NK-92 treated with Interleukin-12 subunit alpha and Interleukin-12 subunit beta, amount 100 ng/mL, for 24 hours (cell line): ENCODE measurements at places on chromosomes 12 and 14.

GRCh38 chr12:9925705-9926393 lies 6.3 kb downstream of the CLEC2A start:
- no peak for DNase-seq

GRCh38 chr14:91770185-91770584 lies 38.3 kb upstream of the CATSPERB start:
- DNase-seq, result no peak

- no peak for DNase-seq
Measured at GRCh38 chr12:94258593-94258992, 110.2 kb downstream of the PLXNC1 start.

DNA sequence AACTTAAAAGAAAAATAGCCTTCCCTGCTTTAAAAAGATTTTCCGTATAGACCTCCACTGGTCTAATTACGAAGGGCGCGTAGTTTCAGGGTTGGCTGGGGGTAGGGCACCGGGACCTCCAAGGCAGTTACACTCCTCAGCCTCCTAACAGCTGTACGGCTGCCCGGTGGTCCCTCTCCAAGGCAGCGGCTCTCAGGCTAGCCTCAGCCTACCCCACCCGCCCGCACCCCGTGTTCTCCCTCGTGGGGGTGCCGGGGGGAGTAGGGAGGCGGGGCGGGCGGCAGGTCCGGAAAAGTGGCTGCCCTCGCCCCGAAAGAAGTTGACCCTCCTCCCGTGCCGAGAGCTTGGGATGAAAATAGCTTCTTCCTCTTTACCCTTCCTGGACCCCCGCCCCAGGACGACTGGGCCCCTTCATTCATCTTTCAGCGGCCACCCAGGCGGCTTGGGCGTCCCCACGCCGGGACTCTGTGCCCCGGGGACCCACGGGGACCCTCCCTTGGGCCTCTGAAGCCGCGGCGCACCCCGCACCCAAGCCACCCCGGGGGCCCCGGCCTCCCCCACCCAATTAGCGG lies 991 bp upstream of the RCOR1 start:
- DNase-seq, result no peak

- no peak for DNase-seq
Measured at GRCh38 chr12:67460388-67460787, 188.2 kb upstream of the DYRK2 start.

DNA sequence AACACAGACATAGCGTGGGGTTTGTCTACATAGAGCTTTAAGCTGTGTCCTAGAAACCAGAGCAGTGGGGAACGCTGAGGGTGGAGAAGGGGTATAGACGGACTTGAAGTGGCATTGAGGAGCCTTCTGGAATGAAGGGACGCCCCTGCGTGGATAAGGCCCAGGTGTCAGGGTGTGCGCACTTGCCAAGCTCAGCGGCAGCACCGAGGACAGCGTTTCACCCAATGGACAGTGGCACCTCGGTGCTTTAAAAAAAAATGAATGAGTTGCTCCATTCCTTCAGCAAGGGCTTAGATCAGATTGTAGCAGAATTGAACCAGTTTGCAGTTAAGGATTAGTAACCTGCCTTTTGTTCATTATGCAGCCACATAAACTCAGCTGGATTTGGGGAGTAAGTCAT lies 33.6 kb upstream of the MMP17 start:
- no peak for DNase-seq

- DNase-seq, result no peak
Measured at GRCh38 chr12:131711551-131712205, 788 bp downstream of the SFSWAP start.

DNA sequence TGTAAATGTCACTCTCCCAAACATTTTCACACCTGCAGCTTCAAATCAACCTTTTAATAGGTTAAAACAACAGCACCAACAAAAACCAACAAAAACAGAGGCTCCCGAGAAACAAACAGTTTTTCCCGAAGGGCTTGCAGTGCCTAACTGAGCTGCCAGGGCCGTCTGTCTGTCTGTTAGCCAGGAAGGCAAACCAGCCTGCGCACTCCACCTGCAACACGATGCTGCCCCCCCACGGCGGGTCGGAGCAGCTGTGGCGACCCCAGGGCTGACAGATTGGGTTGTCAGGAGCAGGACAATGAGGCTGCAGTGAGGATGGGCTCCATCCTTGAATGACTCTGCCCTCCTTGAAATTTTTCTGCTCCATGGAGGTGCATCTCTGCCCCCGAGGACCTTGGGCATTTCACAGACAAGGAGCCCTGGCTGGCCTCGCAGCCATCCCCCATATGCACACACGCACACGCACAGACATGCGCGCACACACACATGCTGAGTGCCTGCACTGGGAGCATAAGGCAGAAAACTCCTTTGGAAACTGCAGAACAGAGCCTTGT lies 2.6 kb downstream of the RTL1 start:
- no peak for DNase-seq

- DNase-seq, result no peak
Measured at GRCh38 chr14:43438056-43438455, 1069.0 kb downstream of the FSCB start.

DNA sequence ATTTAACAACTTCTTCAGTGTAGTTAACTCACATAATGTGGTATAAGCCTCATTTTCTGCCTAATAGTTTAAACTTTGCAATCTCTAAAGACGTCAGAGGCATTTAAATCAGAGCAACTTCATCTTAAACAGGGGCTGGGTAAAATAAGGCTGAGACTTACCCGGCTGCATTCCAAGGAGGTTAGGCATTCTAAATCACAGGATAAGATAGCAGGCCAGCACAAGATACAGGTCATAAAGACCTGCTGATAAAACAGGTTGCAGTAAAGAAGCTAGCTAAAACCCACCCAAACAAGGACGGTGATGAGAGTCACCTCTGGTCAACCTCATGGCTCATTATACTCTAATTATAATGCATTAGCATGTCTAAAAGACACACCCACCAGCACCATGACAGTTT lies 115.6 kb upstream of the PKP2 start:
- no peak for DNase-seq

GRCh38 chr14:76677534-76678145 lies 83.6 kb upstream of the VASH1 start:
- DNase-seq, result no peak

GRCh38 chr12:15181017-15181683 lies 40.1 kb downstream of the RERG start:
- DNase-seq, result no peak

GRCh38 chr14:54664961-54665360 lies 98.0 kb downstream of the SAMD4A start:
- DNase-seq, result no peak

GRCh38 chr12:132631666-132632065 lies 13.1 kb downstream of the P2RX2 start:
- no peak for DNase-seq

DNA sequence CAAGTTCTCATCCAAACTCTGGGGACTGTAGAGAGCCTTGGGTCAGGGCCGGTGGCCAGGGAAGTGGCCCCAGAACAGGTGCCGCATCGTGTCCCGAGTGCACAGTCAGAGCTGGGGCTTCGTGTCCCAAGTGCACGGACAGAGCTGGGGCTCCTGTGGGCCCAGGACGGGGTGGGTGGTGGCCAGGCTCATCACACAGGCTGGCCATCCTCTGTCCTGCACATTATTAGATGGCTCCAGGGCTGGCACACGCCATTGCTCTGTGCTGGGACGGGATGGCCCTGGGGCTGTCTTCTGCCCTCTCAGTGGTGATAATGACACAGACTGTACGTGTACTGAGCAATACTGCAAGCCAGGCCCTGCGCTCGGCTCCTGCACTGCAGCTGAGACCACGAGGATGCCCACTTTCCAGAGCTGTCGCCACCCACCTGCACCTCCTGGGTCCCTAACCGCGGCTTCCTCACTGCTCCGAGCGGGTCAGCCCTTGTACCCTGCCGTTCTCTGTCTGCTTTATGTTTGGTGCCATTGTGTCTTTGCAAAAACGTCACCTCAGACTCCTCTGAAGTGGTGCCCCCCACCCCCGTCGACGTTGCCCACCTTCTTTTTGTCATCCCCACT lies 1.9 kb downstream of the FBRSL1 start:
- no peak for DNase-seq

GRCh38 chr12:115794659-115795081 lies 482.8 kb downstream of the MED13L start:
- no peak for DNase-seq

- DNase-seq, result no peak
Measured at GRCh38 chr12:80917651-80918050, 20.1 kb downstream of the LIN7A start.

GRCh38 chr12:97061171-97061570 lies 154.1 kb downstream of the NEDD1 start:
- DNase-seq, result no peak

DNA sequence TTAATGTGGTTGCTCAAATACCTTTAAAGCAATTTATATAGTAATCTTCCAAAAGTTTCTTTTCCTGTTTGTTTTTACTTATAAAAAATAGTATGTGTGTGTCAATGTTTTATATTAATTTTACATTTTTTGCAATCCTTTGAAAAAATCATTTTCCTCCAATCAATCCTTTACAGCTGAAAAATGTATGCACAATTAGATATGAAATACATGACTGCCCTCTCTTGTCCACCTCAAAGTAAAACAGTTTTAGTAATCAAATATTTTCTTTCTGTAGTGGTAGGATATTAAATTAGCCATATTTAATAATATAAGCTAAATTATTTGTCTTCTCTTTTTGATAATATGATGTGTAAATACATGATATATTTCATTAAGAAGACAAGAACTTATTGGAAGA lies 269.9 kb downstream of the ADAMTS20 start:
- DNase-seq, result no peak

DNA sequence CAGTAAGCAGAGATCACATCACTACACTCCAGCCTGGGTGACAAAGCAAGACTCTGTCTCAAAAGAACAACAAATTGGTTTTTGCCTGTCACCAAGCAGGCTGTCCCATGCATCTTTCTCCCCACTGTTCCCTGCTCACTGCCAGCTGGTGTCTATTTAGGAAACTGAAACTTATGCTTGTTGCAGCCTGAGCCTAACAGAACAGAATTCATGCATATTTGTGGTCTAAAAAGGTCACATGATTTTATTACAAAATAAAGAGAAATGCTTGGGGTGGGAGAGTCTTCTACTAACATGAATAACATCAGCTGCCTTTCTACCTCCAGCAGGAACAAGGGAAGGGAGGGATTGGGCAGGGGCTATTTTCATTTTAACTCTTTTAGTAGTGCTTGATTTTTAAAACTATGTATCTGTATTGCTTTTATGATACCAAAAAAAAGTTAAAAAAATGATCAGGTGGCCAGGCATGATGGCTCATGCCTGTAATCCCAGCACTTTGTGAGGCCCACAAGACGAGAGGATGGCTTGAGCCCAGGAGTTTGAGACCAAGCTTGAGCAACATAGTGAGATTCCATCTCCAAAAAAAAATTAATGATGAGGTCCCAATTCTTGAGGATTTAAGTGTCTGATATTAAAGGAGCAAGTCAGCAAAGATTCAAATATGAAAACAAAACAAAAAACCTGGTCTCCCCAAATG lies 923 bp downstream of the STAT2 start:
- DNase-seq, result no peak

DNA sequence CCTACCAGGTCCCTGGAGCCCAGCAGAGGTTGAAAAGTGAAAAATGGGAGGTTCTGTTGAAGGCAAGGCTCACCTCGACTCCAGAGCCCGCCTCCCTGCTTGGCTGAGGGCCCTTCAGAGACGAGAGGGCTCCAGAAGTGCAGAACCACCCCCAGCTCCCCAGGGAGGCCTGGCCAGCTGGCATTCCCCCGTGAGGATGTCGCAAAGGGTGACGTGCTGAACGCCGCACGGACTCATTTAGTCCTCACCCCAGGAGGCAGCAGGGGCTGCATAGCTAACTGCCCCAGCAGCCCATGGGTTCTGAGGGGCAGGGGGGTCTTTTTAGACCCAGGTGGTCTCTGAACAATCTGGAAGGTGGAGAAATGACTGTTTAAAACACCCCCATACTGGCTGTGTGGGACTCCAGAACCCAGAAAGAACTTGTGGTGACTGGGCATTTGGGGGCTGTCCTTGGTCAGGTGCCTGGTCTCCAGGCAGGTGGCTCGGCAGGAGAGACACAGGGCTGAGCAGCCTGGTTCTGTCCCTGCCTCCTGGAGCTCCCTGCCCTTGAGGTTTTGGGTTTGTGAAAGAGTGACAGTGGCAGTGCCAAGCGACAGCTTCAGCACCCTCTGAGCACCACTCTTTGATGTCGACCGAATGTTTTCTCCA lies 32.0 kb downstream of the ANAPC7 start:
- DNase-seq, result no peak

- DNase-seq, result no peak
Measured at GRCh38 chr12:121815263-121815662, 11.5 kb downstream of the SETD1B start.

GRCh38 chr12:121814429-121815119 lies 10.8 kb downstream of the SETD1B start:
- no peak for DNase-seq

DNA sequence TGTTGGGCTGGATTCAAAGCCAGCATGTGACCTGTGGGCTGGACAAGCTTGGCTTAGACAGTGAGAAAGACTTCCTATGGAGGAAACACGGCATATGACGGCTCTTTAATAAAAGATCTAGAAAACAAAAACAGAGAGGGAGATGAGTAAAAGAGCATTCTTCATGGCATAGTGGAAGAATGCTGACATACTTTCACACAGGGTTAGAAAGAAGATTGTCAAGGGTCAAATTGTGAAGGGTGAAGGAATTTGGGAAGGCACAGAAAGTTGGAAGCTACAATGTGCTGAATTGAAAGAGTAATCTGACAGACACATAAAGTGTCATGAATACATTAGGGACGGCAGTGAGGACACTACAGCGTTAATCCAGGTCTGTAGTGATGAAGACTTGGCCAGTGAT lies 63.4 kb downstream of the GALNT4 start:
- DNase-seq, result no peak

- DNase-seq, result no peak
Measured at GRCh38 chr12:3337944-3338343, 153.1 kb upstream of the PRMT8 start.

GRCh38 chr14:75391953-75392352 lies 35.9 kb upstream of the JDP2 start:
- no peak for DNase-seq

DNA sequence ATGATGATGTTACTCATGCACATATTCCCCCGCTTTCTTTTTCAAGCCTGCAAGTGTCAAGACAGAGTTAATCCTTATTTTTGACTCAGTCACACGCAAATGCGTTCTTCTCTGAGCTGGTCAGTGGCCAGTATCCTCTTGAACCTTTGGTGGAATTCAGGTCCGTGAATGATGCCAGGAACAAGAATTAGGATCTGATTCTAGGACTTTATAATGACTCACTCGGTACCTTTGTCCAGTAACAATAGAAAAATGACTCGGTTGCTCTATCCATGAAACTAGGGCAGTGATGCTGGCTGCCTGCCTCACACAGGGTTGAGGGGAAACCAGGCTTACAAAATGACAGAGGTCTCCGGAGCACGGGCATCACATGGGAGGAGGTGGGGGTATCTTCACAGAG lies 185.8 kb upstream of the NUDT4 start:
- DNase-seq, result no peak

- no peak for DNase-seq
Measured at GRCh38 chr12:52925717-52926595, 21.1 kb upstream of the KRT8 start.

DNA sequence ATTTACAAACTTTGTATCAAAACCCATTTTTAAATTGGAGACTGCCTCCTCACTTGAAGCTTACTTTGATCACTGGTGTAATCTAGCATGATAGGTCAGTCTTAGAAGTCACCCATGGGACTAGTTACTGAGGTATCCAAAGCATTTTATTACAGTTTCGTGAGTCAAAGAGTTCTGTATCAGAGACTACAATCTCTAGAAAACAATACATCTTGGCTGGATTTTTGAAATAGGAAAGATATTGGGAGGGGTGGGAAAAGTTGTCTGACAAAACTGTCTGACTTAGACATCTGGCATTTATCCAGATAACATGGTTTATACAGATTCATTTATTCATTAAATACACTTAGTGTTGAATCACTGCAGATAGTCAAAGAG lies 173.5 kb upstream of the PDZRN4 start:
- DNase-seq, result no peak

GRCh38 chr14:85907536-85907935 lies 377.6 kb downstream of the FLRT2 start:
- DNase-seq, result no peak
